Left kidney (tissue), 8 donors: ENCODE measurements at places on chromosomes 5 and 9. TPM values are rescaled to one million over a fixed set of nuclear protein-coding genes. Genes with fewer than 3 reads are reported as not detected.

The NTMT1 gene
- 26.3 TPM for polyA plus RNA-seq

DNA sequence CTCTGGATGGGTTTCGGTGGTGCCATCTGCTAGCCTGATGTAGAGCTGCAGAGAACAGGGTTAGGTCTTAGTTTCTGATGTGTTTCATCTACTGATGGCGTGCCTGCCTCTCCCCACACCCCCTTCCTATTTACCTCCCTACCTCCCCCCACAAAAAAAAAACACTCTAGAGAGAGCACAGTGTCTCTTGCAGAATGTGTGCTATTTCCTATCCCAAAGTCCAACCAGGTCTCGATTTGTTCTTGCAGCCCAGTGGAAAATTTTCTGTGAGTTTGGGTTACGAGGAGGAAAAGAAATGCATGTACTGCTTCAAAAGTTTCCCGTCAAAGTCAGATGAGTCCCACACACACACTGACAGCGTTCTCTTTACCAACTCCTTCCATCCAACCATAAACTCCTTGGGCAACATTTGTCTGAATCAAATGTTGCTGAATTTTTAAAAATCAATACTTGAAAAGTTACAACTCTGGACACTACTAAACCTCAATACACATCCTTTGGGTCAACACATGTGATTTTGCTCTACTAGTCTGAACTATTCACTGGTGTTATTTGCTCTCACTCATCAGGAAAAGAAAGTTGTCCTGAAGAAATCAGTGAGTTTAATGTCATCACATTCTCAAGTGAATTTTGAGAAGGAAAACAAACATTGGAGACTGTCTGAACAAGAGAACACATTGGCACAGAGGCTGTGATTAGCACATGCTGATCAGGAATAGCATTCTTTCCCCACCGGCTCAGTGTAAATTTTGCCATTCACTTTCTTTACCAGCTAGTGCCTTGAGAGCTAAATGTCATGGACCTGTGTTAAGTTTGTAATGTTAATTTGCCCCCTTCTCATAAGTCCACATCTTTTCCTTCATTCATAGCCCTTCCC, 84.1 kb downstream of the MAMDC2 start:
- DNase-seq, result no peak

- no peak for DNase-seq
Measured at GRCh38 chr5:145637396-145637795, 197.7 kb downstream of the PRELID2 start.

- no peak for DNase-seq
Measured at GRCh38 chr9:80755586-80755985, 933.8 kb downstream of the TLE1 start.

- DNase-seq, result no peak
Measured at GRCh38 chr5:4137781-4138180, 542.1 kb downstream of the IRX1 start.

The IGFBPL1 gene
- 1.9 TPM for polyA plus RNA-seq

GRCh38 chr5:57311251-57311650, 137.4 kb downstream of the GPBP1 start:
- DNase-seq, result no peak

GRCh38 chr5:160310140-160310539, 2.2 kb downstream of the CCNJL start:
- DNase-seq, result no peak

- DNase-seq, result no peak
Measured at GRCh38 chr9:98514841-98515240, 193.9 kb downstream of the GABBR2 start.

The PCDH1 gene
- polyA plus RNA-seq, result 22.4 TPM
